ENCODE measurements at places on chromosomes 6 and 20.

- no peak for DNase-seq
Measured at GRCh38 chr6:168737481-168737880, 296.5 kb downstream of the SMOC2 start.

- DNase-seq, result no peak
Measured at GRCh38 chr6:8557014-8557748, 121.8 kb upstream of the SLC35B3 start.

DNA sequence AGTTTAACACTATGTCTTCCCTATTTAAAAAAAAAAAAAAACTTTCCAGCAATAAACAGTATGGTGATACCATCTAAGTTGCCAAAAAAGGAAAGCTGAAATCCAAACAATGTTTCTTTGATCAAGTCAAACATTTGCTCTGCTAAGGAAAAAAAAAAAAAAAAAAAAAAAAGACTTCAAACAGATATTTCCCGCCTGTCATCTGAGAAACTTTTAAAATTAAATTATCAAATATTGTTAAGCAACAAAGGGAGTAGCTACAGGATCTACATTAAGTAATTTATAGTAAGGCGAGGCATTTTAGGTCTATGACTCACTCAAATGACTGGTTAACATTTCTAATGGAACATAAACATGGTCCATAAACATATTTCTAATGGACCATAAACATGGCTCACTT, 121.2 kb downstream of the DST start:
- no peak for DNase-seq

DNA sequence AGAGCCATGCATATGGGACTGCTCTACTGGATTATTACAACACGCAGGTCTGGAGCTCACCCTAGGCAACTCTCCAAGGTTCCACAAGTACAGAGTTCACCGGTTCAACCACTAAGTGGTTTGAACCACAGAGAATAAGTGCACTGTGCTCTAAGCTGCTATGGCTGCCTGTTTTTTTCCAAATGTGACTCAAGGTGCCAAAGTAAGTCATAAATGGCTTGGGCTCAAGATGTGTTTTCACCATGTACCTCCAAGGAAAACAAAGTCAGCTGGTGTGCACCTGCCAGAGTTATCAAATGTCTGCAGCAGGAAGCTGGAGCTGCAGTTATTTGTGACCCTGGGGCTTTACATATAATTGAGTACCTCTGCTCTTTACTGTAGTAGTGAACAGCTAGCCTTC, 76.7 kb downstream of the PREP start:
- peak; percentile 77 for DNase-seq

GRCh38 chr6:156589281-156589680, 187.9 kb upstream of the ARID1B start:
- peak; percentile 84 for DNase-seq

DNA sequence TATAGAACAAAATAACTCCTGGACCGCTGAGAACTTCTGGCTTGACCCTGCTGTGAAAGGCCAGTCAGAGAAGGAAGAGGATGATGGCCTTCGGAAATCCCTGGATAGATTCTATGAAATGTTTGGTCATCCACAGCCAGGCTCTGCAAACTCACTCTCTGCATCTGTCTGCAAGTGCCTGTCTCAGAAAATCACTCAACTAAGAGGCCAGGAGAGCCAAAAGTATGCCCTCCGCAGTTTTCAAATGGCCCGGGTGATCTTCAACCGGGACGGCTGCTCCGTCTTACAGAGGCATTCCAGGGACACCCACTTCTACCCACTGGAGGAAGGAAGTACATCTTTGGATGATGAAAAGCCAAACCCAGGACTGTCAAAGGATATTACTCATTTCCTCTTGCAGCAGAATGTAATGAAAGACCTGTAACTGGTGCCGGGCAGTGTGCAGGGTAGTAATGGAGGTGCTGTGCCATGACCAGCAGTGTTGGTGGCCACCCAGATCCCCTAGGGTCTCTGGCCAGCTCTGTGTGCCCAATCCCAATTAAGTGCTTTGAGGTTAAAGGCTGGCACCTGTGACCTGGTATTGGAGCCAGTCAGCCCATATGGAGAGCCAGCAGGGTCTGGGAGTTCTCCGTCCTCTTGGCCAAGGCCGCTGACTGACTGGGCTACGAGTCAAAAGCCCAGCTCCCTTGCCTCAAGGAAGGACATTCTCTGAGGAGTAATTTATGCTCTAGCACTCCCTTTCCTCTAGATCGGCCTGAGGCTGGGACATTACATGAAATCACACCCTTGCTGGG, 87.1 kb downstream of the TRMT6 start:
- peak; percentile 64 for DNase-seq

- no peak for DNase-seq
Measured at GRCh38 chr6:22363166-22363713, 66.4 kb upstream of the PRL start.

GRCh38 chr6:124941259-124941658, 21.0 kb upstream of the RNF217 start:
- DNase-seq, result no peak

DNA sequence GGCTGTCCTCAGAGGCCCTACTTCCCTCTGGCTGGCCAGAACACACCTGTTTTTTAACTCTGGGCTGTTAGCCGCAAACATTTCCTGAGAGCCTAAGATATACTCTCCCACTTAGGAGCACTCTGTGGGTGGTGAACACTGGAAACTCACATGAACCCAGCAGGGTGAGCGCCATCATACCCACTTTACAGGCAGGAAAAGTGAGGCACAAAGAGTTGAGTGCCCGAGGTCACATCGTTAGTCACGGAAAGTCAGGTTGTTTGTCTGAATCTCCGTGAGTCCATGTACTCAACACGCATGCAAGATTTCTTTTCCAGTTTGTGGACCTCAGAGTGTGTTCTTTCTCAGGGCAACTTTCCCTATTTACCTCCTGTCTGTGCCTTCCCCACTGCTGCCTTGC, 1.9 kb downstream of the BAK1 start:
- DNase-seq, result no peak

DNA sequence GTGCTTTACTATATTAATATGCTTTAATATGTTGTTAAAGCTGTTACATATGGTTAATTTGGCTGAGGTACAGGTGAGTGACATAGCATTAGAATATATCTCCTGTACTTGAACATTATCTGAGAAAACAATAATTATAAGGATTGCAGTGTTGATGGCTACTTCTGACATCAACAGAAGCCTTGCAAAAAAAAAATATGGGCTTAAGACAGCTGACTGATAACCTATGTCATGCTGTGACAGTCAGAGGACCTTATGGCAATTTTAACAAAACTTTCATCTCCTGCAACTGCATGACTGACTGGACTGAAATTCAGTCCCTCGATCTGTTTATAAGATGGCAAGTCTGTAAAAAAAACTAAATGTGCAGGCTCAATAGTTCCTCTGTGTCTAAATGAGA, 27.5 kb upstream of the TBX18 start:
- no peak for DNase-seq

- no peak for DNase-seq
Measured at GRCh38 chr6:223136-223535, 69.2 kb upstream of the DUSP22 start.

DNA sequence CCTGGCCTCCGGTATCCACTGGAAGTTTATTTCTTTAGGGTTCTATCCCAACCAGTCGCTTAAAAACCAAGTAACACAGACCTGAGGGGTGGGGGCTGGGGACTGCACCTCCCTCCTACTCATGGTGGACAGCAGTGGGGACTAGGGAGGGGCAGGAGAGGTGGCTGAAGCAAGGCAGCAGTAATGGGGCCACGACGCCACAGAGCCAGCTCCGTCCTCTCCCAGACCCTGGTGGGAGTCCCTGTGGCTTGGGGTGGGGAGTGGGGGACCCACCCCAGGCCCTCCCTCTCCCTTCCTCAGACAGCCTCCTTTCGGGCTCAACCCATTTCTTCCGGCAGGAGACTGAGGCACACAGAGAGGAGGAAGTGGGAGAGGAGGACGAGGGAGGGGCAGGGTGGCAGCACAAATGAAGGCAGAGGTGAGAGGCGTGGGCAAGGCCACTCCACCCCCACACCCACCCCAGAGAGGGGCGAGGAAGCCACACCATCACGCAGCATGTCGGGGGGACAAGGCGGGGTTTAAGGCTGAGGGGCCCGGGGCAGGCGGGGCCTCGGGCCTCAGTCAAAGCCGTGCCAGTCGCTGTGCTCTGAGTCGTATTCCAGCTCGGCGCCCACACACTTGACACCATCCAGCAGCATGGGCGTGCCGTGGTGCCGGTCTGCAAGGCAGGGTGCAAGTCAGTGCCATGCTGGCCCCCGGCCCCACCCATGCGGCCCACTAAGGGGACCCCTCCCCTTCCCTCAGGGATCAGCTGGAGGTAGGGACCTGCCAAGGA, 13.9 kb downstream of the ADISSP start:
- no peak for DNase-seq

- no peak for DNase-seq
Measured at GRCh38 chr6:169824021-169824420, 72.6 kb downstream of the ERMARD start.

DNA sequence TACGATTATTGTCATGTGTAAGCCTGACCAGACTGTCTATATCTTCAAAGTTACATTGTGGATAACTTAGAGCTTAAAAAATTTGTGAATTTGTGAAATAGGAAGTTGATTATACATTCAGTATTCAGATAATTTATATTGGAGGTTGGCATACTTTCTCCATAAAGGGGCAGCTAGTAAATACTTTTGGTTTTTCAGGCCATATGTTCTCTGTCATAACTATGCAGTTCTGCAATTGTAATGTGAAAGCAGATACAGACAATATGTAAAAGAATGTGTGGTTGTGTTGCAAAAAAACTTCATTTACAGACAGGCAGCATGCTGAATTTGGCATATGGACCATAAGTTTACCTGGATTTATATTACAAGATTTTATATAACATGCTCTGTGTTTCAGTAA, 29.3 kb downstream of the HSF2 start:
- DNase-seq, result peak; percentile 59

- no peak for DNase-seq
Measured at GRCh38 chr6:25219216-25219916, 59.8 kb upstream of the CARMIL1 start.

DNA sequence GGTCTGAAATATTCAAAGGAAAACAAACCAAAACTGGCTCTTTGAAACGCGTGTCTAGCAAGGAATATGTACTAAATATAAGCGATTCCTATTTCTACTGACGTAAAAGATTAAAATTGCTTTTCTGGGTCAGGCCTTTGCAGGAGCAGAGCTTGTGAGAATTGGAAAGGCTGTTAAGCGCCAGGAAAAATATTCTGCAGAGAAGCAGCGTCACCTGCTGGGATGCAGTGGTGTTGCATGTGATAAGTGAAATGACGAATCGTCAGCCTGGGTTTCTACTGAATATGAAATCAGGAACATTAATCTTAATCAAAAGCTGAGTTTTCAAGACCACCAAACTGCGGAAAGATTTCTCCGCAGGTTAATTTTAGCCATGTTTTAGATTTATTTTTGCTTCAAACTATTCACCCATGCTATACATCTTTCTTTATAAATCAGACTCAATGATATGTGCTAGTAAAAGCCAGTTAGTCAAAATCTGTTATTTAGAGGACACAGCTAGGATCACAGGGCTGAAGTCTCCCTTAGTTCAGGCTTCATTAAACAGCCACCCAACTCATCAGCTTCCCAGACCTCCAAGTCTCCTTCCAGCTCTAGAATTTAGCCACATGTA, 67.4 kb downstream of the ALDH8A1 start:
- peak; percentile 73 for DNase-seq

GRCh38 chr6:17931227-17931626, 56.2 kb downstream of the KIF13A start:
- no peak for DNase-seq

DNA sequence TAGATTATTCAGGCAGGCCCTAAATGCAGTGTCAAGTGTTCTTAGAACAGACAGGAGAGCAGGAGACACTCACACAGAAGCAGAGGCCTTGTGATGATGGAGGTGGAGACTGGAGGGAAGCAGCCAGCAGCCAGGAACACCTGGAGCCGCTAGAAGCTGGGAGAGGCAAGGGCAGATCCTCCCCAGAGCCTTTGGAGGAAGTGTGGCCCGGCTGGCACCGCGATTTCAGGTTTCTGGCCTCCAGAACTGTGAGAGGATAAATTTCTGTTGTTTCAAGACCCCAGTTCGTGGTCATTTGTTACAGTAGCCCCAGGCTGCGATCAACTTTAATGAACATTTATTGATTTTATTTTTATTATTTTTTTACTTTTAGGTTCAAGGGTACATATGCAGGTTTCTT, 203.0 kb downstream of the QKI start:
- DNase-seq, result no peak

- DNase-seq, result peak; percentile 54
Measured at GRCh38 chr6:36386495-36387439, 702 bp downstream of the ETV7 start.

DNA sequence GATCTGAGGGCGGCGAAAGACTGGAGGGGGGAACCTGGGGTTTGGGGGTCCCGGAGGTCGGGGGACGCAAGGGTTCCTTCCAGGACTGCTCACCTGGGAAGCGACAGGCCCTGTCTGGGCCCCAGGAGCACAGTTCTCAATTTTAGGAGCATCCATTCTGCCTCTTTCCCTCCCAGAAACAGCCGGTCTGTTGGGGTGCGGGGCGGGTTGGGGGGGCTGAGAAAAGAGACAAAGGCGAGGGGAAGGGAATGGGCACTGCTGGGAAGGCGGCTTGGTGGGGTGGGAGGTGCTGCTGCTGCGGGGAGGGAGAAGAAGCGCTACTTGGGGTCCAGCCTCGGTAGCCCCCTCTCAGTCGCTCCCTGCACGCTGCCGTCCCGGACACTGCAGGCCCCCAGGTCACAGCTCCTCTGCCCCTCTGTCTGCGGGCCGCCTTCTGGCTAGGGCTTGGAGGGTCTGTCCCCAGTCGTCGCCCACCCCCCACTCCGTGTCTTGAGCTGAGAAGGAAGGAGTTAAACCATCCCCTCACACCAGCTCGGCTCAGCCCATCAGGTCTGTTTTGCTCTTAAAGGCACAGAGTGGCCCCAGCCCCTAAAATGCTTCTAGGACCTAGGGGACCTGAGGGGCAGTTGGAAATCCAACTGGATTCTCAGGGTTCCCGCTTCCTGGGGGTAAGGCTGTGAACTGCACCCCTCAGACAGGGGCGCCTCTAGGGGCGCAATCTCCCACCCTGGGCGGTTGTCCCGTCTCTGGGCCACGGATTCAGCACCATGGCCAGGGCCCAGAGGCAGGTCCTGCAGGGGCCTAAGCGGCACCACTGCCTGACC, 690 bp downstream of the GDAP1L1 start:
- peak; percentile 5 for DNase-seq

GRCh38 chr6:70351461-70351860, 48.6 kb upstream of the COL9A1 start:
- no peak for DNase-seq

- no peak for DNase-seq
Measured at GRCh38 chr6:46201702-46202101, 30.9 kb upstream of the ENPP5 start.

GRCh38 chr6:161568885-161569456, 295.1 kb upstream of the AGPAT4 start:
- DNase-seq, result no peak

DNA sequence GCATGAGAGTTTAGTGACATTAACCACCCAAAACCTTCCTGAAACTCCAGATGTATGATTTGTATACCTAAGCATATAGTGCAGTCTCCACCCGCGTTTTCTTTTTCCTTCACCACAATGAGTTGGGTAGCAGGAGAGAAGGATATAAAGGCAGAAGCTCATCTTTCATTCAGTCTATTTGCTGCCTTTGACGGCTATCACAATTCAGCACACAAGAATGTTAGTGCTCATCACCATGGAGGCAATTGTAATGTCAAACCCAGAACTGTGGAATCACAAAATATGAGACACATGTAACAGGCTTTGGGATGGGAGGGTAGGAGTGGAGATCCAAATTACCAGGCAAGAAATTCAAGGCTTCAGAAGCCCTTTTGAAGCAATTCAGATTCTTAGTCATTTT, 17.6 kb downstream of the ZHX3 start:
- peak; percentile 62 for DNase-seq
